ENCODE measurements at places on chromosomes 2 and 18.

GRCh38 chr18:26040051-26040656, 50.3 kb downstream of the SS18 start:
- no peak for DNase-seq

DNA sequence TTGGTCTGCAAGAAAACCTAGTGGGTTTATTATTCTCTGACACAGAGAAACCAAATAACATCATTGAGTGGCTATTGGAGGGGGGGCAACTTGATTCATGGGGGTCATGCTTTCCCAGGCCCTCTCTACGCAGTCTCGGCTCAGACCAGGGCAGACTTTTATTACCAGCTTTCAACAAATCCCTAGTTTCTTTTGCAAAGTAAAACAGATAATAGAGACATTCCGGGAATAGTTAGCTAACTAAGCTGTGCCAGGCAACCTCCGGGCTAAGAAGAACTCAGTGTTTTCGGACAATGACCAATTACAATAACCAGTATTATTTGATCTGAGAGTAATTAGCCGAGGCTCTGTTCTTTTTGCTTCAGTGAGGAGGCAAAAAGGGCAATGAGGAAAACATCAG, 66.3 kb downstream of the CDK15 start:
- no peak for DNase-seq

DNA sequence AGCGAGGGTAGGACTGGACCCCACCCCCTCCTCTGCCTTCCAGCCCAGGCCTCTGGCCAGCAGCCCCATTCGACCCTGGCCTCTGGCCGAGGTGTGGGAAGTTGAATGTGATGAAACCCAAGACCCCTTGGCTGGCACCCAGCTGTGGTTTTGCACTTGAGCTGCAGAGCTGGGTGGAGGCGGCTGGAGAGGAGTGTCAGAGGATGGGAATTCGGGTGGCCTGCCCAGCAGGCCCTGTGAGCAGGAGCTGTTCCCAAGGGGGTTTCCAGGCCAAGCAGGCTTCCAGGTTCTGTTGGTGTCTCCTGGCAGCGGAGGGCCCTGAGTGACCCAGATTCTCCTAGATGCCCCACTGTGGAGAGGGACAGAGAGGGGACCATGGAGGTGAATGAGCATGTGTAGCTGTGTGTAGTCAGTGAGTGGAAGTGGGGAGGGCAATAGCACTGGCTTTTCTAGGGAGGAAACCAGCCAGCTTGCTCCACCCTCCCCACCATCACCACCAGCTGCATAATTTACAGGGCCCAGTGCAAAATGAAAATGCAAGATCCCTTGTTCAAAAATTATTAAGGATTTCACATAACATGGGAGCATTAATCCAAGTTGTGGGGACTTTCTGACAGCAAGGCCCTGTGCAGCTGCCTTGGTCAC, 172.2 kb upstream of the HAAO start:
- no peak for DNase-seq

GRCh38 chr18:39421276-39421675, 1855.7 kb upstream of the CELF4 start:
- no peak for DNase-seq

DNA sequence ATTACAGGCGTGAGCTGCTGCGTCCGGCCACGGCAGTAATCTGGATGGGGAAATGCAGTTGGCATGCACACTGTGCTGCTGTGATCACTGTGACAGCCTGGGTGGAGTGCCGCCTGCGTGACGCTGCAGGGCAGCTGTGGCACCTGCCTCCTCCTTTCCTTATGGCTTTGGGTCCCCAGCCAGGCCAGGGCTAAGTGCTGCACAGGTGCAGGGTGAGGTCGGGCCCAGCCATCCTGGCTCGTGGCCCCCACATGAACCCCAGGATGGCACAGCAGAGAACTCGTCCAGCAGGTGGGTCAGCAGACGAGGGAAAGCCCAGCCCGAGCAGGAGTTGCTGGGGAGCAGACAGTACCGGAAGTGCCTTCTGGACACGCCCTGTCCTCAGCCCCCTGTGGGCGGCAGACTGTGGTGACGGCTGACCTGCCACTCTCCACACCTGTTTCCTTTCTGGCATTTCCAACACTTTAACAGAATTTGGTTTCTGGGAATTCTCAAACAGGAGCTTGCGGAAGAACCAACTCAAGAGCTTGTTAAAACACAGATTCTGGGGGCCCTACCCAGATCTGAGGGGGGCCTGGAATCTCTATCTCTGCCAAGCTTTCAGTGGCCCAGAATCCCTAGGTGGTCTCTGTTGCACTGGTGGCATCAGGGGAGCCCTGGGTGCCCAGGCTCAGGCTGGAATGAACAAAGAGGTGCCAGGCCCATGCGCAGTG, 16.9 kb downstream of the HS1BP3 start:
- DNase-seq: no peak

- no peak for DNase-seq
Observed at GRCh38 chr2:112321375-112322320, 46.3 kb downstream of the ZC3H6 start.

DNA sequence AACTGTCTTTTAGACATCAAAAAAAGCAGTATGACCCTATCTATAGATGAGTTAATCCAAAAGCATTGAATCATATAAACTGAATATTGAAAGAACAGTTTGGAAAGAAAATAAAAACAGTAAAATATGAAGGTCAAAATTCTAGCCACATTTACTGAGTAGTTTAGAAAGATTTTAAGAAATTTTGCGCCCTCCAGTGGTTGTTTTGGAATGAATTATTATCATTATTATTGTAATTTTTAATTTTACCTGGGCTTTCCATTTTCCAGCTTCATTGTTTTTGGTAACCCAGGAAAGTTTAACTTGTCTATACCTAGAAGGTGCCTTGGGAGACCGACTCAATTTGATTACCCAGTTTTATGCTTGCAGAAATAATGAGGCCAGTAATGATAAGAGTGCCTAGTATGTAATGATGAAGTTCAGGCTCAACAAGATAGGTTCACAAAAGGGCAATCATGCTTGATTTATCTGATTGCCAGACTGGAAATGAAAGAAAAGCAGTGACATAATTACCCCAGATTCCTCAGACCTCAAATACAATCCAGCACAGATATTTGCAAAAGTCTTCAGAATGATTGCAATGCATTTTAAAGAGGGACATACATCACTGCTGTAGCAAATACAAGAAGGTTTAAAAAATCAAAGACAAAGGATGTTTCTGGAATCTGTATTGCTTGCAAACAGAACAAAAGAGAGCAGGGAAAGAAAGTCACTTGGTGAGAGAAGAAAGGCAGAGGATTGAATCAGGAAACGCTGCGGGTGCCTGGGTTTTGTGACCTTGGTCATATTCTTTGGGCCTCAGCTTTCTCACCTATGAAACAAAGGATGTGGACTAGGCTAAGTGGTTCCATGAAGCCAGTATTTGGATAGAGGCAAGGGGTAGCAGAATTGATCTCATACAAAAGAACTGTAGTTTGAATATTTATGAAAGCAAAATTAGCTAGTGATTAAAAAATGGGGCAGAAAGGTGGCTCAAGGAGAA, 153.8 kb downstream of the MAP2 start:
- no peak for DNase-seq

- no peak for DNase-seq
Observed at GRCh38 chr18:55513161-55513560, 74.8 kb downstream of the TCF4 start.

- no peak for DNase-seq
Observed at GRCh38 chr2:205293559-205293958, 388.7 kb upstream of the NRP2 start.

DNA sequence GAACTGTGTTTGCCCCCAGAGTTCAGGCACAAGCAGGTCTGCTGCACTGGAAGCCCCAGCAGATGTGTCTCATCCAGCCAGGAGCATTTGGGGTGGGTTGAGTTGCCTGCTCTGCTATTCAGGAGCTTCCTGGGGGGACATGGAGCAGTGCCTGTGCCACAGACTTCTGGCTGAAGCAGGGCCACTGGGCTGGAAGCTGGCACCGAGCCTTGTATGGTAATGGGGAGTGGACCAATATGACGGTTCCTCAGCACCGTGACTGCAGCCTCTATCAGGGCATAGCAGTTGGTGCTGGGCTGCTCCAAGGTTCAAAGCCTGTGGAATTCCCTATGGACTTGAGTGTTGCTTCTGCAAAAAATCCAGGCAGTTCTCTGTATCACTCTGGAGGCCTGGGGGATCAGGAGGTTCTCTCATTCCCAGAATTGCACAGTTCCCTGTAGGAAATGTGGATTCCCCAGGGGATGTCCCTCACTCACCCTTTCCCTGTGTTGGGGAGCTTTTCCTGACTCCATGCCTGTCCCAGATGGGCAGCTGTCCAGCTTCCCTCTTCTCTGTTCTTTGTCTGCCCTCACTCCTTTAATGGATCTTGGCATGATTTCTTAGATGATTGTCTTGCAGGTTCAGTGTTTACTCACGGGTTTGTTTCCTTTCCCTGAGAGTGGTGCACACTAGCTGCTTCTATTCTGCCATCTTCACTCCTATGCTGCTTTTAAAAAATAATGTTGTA, 37.2 kb upstream of the THSD7B start:
- no peak for DNase-seq

- no peak for DNase-seq
Observed at GRCh38 chr2:138269765-138270164, 231.8 kb upstream of the SPOPL start.

DNA sequence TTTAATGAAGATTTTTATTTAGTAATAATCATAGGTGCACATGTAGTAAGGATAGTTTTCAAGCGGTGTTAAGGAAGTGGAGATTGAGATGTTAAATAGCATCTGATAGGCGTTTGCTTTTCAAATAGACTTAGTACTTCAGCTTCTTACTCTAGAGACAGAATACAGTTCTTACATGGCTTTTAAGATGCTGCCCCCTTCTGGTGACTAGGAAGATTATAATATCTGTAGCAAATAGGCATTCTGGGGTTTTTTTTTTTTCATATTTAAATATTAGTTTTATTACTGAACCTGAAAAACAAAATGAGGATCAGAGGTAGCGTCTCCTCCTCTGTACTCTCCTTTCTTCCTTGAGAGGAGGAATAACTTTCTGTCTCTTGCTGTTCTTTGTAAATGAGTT, 100.2 kb downstream of the AGAP1 start:
- DNase-seq: no peak

- DNase-seq: no peak
Observed at GRCh38 chr2:229174794-229175496, 96.1 kb downstream of the PID1 start.

GRCh38 chr18:5529471-5529870, 14.3 kb downstream of the EPB41L3 start:
- DNase-seq: no peak

GRCh38 chr18:56967035-56967434, 179.9 kb upstream of the BOD1L2 start:
- no peak for DNase-seq

DNA sequence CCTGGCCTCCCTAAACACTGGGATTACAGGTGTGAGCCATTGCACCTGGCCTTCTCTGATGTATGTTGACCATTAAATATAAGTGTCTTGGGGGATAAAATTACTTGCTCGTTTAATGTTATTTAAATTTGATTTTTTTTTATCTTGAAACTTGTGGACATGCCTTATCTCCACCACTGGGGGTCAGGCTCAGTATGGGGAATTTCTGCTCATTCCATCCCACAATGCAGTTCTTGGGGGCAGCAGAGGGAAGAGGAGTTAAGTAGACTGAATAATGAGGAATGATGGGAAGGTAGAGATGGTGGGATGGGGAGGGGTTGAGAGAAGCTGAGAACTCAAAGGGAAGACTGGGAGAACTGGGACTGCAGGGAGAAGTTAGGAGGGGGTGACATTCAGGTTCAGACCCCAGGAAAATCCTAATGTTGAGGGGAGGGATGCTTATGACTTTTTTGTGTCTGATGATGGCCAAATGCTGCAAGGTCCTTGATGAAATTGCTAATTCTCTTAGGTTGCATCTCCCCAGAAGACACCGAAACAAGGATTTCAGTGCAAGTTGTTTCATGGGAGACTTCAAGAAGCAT, 174.2 kb downstream of the MIB1 start:
- no peak for DNase-seq

DNA sequence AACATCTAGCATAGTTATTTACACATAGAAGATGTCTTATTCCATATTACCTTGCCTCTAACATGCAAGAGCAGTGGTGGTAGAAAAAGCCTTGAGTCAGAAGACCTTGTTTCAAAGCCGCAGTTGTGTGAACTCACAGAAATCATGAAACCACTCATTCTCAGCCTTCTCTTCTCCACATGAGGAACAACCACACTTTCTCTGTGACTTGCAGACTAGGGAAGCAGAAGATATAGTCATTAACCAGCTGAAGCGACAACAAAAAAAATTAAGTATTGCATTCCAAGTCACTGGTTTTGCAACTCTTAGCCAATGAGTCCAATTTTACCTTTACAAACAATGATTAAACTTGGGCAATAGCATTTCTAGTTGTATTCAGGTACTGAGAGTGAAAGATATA, 19.0 kb downstream of the TWSG1 start:
- DNase-seq: no peak

DNA sequence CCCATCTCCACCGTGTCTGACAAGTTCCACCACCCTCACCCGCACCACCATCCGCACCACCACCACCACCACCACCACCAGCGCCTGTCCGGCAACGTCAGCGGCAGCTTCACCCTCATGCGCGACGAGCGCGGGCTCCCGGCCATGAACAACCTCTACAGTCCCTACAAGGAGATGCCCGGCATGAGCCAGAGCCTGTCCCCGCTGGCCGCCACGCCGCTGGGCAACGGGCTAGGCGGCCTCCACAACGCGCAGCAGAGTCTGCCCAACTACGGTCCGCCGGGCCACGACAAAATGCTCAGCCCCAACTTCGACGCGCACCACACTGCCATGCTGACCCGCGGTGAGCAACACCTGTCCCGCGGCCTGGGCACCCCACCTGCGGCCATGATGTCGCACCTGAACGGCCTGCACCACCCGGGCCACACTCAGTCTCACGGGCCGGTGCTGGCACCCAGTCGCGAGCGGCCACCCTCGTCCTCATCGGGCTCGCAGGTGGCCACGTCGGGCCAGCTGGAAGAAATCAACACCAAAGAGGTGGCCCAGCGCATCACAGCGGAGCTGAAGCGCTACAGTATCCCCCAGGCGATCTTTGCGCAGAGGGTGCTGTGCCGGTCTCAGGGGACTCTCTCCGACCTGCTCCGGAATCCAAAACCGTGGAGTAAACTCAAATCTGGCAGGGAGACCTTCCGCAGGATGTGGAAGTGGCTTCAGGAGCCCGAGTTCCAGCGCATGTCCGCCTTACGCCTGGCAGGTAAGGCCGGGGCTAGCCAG, 1.2 kb downstream of the ONECUT2 start:
- no peak for DNase-seq
